ENCODE measurements at places on chromosomes 6 and 20. TPM values are rescaled to one million over a fixed set of nuclear protein-coding genes. Genes with fewer than 3 reads are reported as not detected.
A peak's percentile ranks its signal among the peaks of the same experiment; 100 is the strongest.

The ZNF334 gene
- total RNA-seq: 0.11 TPM

The SLC17A3 gene
- total RNA-seq: not detected

The WFDC10B gene
- total RNA-seq: not detected

- DNase-seq: no peak
These were observed 26.0 kb downstream of the KCNQ2 start for GRCh38 chr20:63446216-63447024.

GRCh38 chr6:122853259-122853995, 64.4 kb downstream of the SMPDL3A start:
- no peak for DNase-seq

GRCh38 chr6:161618831-161619454, 345.1 kb upstream of the AGPAT4 start:
- peak; percentile 62 for DNase-seq

Measured in SJSA1 (cell line).